ENCODE measurements at places on chromosomes 4 and X.

DNA sequence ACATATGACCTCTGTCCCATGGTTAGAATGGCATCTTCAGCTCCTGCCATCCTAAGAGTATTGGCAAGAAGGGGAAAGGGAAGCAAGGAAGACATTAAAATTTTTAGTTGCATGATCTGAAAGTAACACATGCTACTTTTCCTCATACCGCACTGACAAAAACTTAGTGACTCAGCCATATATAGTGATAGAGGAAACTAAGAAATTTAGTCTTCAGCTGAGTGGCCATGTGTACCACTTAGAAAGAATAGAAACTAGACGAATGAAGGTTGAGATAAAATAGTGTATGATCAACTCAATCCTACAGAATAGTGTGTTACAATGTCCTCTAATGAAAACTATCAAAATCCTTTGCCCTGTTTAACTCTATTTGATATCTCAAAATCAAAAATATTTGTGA is 164.1 kb downstream of the PPP3CA start:
- DNase-seq, result no peak

DNA sequence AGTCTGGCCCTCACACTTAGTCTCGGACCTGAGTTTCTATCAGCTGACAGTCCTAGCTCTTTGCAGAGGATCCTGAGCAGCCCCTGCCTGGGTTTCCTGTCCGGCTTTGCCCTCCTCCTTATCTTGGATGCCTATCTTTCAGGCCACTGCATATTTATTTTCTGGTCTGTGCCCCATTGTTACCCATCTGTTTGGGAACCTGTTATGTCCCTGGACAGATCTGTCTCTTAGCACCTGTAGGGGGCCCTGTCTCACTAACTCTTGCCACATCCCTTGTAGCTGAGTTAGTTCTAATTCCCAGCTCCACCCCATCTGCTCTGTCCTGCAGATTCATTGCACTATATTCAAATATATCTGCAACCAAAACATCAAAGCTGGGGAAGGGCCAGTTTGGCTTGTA is 514.9 kb upstream of the LCORL start:
- DNase-seq, result no peak

GRCh38 chrX:109847257-109848187 is 114.5 kb upstream of the ACSL4 start:
- DNase-seq, result no peak

DNA sequence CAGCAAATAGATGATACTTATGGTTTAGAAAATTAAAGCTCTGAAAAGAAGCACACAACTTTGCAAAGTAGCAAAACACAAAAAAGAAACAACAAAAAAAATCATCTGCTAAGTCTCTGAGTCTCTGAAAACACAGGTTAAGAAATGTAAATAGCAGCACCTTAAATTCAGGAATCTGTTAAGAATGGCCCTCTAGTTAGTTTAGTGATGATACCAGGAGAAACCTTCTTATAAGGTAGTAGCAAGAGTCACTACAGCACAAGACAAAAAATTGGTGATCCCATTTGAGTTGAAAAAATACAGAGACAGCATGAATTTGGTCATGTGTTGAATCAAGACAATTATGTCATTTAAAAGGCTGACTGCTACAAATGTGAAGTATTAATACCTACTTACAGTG is 308.2 kb upstream of the ADGRL3 start:
- no peak for DNase-seq

DNA sequence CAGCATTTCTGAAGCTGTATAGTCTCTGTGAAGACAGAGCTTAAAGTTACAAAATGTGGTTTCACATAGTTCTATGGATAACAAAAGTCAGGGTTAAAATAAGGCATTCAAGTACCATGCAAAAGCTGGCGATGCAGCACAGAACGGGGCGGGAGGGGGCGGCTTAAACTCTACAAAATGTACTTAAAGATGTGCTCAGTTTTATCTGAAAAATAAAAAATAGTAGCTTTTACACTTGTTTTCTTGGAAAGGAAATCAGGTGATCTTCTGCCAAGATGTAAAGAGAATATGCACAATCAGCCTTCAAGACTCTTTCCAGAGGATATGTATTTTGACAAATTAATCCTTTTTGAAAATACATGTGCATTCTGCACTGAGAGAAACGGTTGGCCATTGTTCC is 301.7 kb upstream of the EMCN start:
- DNase-seq, result no peak

DNA sequence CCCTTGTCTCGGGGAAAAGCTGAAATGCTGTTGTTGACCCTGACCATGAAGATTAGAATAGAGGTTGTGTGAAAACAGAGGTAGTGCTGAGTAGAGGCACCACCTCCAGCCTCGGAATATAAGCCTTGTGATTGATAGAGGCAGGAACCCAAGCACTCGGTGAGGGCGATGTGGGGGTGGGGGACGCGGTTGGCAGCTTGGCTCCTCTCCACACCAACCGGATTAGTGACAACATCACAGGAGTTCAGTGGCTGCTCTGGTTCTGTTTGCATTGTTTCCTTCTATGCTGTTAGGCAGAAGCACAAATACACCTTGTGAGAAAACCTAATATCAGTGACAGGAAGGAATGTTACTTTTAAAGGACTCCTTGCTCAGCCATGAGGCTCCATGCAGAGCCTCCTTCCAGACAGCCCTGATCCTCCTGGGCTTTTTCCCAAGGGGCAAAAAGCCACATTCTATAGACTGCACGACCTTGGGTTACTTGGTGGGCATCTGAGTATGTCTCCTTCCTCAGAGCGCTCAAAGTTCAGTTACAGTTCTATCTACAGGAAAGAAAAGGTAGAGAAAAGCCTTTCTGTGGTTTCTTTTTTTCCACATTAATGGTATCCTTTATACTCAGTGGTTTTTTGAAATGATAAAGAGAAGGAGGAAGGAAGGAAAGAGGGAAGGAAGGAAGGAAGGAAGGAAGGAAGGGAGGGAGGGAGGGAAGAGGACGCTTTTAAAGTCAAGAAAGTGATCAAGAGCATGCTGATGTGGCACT is 150.4 kb upstream of the NOCT start:
- DNase-seq, result no peak

DNA sequence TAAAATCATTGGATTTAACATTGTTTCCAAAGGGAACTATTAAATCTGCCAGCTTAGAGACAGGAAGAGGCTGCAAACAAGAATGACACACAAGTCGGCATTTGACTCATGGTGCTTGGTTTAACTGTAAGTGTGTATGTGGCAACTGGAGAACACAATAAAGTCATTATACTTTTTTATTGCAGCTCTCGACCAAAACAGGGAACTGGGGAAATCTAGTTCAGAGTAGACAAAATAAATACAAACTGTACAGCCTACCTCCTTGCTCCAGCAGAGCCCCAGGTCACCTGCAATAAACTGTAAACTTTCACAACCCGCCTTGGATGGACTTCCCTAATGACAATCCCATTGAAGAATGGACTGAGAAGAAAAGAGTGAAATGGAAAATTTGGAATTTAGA is 24.0 kb downstream of the NPY5R start:
- DNase-seq, result no peak

- no peak for DNase-seq
Observed at GRCh38 chr4:109755656-109756055, 25.8 kb upstream of the PLA2G12A start.

GRCh38 chr4:1418494-1419285 is 12.4 kb upstream of the NKX1-1 start:
- DNase-seq, result no peak

DNA sequence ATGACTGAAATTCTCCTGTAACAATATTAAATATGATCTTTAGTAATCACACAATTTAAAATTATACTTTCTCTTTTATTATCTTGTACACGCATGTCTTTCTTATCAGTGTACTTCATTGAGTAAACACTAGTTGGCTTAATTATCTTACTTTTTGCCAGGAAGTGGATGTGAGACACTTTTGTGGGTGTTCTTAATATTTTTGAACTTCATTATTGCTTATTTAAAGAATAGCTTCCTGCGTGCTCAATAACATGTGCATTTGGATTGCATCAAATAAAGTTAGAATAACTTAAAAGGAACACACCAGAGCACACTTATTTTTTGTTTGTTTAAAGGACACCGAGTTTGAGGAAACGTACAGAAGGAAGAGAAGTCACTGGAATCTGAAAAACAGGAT is 128.5 kb upstream of the VEGFC start:
- DNase-seq, result no peak

DNA sequence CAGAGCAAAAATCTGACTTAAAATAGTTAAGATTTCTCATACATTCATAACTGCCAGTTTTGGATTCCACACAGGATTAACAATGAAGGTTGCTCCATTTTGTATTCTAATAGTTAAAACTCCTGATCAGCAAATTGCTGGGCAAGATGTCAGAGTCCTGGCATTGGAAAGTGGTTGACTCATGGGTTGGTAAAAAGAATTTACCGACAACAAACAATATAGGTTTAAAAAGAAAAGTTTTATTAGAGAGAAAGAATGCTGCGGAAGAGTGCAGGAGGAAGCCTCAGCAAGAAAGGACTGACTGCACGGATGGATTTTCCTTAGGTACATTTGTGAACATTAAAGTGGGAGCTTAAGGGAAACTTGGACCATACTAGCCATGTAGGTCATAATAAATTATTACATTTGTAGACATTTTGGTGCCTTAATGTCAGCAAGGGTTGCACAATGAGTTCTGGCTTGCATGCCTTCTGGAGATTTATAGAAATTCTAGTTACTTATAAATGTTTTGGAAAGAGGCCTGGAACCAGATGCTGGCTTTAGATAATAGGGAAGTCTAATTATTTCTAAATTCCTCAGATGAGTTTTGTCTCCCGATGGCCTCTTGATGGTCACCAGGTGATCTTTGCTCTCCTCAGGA is 25.4 kb upstream of the IL2 start:
- DNase-seq, result no peak

GRCh38 chr4:64144994-64145393 is 264.3 kb downstream of the TECRL start:
- no peak for DNase-seq

- DNase-seq, result no peak
Observed at GRCh38 chr4:47786958-47787370, 50.9 kb downstream of the CORIN start.

- DNase-seq, result no peak
Observed at GRCh38 chrX:12488220-12488619, 303.0 kb upstream of the PRPS2 start.

DNA sequence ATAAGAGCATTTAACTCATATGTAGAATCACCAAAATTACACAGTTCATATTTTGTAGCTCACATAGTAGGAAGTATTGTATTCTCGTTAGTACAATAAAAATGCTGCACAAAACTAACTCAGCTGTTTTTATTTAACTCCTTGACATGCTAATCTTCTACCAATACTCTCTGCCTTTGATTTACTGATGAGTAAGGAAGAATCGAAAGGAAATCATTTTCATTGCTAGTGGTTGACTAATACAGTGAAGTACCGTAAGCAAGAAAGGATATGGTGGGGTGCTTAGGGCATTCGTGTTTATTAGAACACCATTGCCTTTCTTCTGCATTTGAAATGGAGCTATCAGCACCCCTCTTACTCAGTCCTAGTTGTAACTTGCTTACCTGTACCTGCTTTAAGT is 1239.1 kb upstream of the TENM3 start:
- no peak for DNase-seq

DNA sequence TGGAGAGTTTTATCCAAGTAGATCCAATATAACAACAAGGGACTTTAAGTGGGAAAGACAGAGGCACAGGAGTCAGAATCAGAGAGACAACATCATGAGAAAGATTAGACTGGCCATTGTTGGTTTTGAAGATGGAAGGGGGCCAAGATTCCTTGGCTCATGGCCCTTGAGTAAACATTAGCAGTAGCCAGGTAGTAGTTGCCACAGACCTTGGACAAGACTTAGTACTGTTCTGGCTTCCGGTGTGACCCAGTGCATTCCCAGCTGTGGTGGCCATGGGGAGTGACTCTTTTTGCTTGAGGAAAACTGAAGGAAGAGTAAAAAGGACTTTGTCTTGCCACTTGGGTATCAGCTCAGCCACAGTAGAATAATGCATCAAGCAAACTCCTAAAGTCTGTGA is 462.2 kb upstream of the CPXCR1 start:
- DNase-seq, result no peak

DNA sequence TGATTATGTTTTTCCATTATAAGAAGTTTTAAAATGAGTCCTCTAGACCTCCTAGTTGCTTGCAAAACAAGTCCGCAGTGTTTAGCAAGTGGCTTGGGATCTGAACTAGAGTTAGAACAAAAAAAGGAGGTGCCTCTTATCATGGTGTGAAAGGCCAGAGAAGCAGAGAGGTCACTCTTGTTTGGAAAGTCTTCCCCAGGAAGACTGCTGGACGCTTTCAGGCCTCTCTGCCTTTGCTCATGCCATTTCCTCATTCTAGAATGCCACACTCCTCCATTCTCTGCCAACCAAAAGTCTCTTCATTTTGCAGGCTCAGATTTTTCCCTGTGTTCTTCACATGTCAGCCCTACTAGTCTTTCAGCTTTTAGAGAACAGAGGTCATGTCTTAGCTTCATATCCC is 14.9 kb downstream of the PARM1 start:
- DNase-seq, result no peak

GRCh38 chr4:72558655-72559054 is 10.4 kb downstream of the ADAMTS3 start:
- DNase-seq, result no peak

DNA sequence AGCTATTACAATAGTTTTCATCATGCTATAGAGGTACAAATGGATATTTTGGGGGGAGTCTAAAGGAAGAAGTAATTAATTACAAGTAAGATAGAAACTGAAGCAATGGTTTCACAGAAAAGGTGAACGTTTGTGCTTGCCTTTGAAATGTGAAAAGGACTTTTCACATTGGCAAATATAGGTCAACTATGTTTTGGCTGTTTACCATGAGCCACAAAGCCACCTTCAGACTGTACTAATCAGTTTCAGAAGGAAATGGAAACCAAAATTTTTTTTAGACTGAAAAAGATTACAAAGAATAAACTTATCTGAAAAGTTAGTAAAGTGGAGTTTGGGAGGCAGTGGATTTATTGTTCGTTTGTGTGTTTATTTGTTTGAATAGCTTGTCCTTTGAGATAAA is 32.1 kb downstream of the SYTL5 start:
- DNase-seq, result no peak

- DNase-seq, result no peak
Observed at GRCh38 chr4:83012200-83012686, 1.6 kb upstream of the LIN54 start.

DNA sequence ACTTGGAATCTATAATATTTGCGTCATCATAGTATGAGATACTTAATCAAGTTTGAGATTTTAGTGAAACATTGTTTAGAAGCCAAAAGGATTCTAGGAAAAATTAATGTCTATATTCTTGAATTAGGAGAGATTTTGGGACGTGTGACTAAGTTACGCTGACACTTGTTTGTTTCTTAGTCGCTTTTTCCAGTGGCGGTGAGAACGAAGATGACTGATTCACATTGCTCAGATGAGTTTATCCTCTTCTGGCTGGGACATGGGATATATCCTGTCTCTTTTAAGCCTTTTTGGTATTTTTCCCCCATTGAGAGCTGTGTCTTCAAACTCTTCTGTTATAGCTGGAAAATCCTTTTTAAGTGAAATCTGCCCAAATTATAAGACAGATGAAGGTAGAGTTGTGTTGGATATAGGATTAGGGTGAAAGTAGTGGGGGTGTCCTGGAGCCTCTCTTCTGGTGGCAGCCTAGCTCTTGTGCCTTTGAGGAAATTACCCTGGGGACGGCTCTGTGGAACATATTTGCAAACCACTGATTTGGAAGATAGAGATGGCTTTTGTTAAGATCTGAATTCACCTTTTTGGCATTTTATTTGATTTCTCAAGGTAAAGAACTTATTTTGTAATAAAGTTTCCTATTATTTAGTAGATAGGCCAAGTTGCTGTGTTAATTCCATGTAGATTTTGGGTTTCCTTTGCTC is 49.7 kb downstream of the HTT start:
- no peak for DNase-seq

Data from CD4-positive, alpha-beta T cell treated with Interleukin-4 for 1 hour (primary cell).